NCI-H526 treated with DMSO at 0.1 percent for 48 hours (cell line): ENCODE measurements at places on chromosomes 3 and 15.

- DNase-seq = no peak
These were observed 196.7 kb upstream of the P2RY1 start for GRCh38 chr3:152638214-152638613.

- no peak for DNase-seq
These were observed 4.2 kb upstream of the TRAT1 start for GRCh38 chr3:108818404-108818803.

- no peak for DNase-seq
These were observed 62.5 kb upstream of the MLF1 start for GRCh38 chr3:158508481-158508880.

- no peak for DNase-seq
These were observed 109.6 kb upstream of the FXR1 start for GRCh38 chr3:180802837-180803236.

- DNase-seq = no peak
These were observed 511.4 kb upstream of the ZNF385D start for GRCh38 chr3:22262386-22262785.

GRCh38 chr3:123847209-123847608, 36.9 kb downstream of the MYLK start:
- no peak for DNase-seq

GRCh38 chr3:144341471-144341870, 369.8 kb downstream of the DIPK2A start:
- DNase-seq = no peak

- no peak for DNase-seq
These were observed 591.9 kb upstream of the NECTIN3 start for GRCh38 chr3:110479731-110480130.

GRCh38 chr3:182592747-182593146, 200.6 kb upstream of the ATP11B start:
- DNase-seq = no peak

DNA sequence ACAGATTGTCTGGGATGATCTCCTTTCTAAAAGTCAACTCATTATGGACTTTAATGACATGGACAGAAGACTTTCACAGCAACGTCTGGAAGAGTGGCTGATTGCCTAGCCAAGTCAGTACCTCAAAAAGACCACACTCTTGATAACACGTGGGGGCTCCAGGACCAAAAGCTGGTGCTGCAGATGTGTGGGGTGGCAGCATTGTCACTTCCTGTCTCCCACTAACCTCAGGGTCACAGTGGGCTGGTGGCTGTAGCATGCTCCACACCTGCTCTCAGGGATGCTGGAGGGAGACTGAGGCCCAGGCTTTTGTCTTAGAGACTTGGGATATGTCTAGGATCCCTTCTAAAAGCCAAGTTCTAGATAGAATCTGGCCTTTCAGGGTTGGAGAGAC, 118.1 kb downstream of the APBA2 start:
- no peak for DNase-seq

- DNase-seq = no peak
These were observed 108.8 kb downstream of the MITF start for GRCh38 chr3:69848113-69848512.

- no peak for DNase-seq
These were observed 10.8 kb downstream of the CMTM8 start for GRCh38 chr3:32249184-32249782.

DNA sequence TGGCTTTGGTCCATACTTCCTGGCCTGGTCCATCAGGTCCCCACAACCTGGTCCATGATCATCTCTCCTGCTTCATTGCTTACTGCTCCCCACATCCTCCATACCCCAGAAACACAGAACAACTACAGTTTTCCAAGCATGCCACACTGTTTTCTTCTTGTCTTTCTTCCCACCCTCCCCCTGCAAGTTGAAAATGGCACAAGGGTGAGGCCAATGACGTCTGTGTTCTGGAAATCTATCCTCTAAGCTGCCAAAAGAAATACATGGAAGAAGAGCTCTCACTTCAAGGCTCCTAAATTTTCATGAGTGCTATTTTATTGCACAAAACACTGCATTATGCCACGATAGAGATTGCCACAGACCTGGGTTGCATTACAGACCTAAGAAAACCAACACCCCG, 404.4 kb downstream of the VPS13C start:
- no peak for DNase-seq

GRCh38 chr15:52727815-52728214, 48.6 kb upstream of the ATOSA start:
- peak; percentile 76 for DNase-seq

GRCh38 chr15:100635406-100636071, 33.1 kb downstream of the ASB7 start:
- no peak for DNase-seq

- DNase-seq = no peak
These were observed 19.1 kb upstream of the XIRP1 start for GRCh38 chr3:39211332-39212130.

GRCh38 chr3:121252676-121253075, 293.1 kb downstream of the POLQ start:
- no peak for DNase-seq

GRCh38 chr3:192888190-192888589, 29.5 kb downstream of the MB21D2 start:
- DNase-seq = no peak

- DNase-seq = no peak
These were observed 12.3 kb downstream of the BOC start for GRCh38 chr3:113223475-113224281.

DNA sequence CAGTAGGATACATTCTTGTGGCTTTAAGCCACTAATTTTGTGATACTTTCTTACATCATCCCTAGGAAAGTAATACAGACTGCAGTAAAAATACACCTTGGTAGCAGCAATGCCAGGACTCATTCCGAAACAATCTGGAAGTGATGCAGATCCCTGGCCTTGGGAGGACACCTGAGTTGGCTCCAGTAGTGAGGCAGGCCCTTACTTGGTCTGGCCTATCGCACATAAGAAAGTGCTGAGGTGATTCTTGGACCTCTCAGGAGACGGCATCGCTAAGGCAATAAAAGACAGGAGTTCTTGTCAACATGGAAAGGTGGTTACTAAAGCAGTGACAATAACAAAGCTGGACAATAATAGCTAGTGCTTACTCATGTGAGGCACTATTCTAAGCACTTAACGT, 126.5 kb downstream of the SUCNR1 start:
- DNase-seq = no peak

DNA sequence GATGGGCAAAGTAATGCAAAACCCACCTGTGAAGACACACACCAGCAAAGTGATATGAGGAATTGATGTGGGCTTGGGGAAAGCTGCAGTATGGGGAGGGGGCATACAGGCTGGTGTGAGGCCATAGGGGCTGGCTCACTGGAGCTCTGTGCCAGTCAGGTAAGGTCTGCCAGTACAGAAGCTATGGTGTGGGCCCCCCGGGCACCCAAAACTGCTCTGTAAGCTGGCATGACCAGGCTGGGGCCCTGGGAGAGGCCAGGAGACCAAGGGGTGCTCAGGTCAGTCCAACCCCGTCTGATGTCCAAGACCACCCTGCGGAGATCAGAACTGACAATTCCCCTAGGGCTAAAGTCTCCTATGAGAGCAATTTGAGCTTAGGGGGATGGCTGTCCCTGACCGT, 163.1 kb downstream of the KCNMB2 start:
- no peak for DNase-seq

DNA sequence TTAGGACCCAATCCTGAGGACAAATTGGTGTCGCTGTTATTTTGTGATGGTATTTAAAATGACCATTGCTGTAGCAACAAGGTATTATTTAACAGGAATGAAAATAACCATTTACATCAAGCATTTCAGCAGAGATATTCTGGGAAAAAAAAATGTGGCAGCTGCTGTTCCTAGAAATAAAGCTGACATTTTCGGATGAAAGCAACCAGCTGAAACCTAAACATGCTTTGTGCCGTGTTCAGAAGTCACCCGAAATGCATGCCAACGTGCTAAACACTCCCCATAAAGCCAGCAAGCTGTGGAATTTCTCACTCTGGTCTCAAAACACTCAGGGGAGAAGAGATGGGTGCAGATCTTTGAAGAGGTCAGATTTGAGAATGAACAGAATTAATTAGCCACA, 31.5 kb upstream of the TAFA4 start:
- DNase-seq = no peak

DNA sequence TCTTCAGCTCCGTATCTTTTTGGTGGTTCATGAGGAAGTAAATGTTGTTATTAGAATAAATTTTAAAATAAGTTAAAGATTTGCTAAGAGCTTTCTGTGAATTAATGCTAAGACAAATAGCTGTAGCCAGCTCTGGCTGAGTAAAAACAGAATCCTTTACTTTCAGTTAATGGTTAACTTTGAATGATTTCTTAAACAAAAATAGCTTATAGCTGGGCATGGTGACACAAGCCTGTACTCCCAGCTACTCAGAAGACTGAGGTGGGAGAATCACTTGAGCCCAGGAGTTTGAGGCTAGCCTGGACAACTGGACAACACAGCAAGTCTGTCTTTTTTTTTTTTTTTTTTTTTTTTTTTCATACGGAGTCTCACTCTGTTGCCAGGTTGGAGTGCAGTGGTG, 25.0 kb downstream of the TCAIM start:
- DNase-seq = no peak

DNA sequence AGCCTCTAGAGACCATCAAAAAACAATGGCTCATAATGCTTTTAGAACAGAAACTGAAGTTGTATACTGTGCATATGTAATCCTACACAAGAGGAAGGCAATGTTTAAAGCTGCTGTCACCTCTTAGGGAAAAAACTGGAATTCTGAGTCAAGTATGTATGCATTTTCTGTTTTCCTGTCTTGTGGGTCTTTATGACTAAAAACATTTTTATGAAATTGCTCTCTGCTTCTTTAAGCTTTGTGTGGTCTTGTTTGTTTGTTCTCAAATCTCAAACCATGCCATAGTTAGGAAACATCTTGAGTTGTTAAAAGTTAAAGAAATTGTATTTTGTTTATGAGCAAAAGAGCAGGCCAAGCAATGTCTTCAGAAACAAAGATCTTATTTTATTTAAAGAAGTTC, 80.9 kb upstream of the SOX2 start:
- DNase-seq = no peak

DNA sequence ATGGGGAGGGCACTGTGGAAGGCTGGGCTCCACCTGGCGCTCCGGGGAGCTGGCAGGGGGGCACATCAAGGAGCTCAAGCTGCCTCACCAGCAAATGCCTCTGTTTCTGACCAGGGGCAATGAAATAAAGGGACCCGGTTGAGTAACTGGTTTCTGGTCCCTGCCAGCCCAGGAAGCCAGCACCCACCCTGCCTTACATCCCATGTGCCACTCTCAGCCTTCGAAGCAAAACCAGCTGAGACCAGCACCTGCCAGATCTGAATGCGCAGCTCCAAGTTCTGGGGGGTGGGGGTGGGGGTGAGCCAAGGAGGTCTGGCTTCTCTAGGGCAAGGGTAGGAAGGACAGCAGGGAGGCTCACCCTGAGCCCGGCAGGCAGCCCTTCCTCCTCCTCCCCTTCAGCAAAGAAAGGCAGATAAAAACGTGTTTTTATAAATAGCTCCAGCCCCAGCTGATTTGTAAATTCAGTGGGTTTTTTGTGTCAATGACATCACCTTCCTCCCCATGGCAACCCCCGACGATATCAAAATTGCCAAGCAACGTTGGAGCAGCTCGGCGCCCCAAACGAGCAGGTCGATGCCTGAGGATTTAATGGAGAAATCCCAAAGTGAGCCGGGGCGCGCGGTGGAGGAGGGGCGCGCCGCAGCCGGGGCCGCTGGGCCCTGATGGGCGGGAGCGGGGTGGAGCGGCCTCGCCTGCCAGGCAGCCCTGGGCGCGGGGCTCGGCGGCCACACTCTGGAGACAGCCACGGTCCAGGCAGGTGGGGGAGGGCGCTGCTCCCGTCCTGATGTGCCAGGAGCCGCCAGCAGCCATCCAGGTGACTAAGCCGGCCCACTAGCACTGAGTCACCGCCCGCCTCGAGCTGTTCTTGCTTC, at the start of gene PAK6:
PAK6 (plus strand) TSS at position 532 of the 872 bp plus-strand sequence. CDS start 25,723 bp downstream, outside the sequence.
- DNase-seq = peak; percentile 77

- no peak for DNase-seq
These were observed 30.9 kb downstream of the TFG start for GRCh38 chr3:100740207-100740606.

- DNase-seq = no peak
These were observed 79.5 kb downstream of the DPH6 start for GRCh38 chr15:35466476-35466875.

- no peak for DNase-seq
These were observed 42.9 kb downstream of the SIDT1 start for GRCh38 chr3:113575206-113575605.

GRCh38 chr3:107272471-107272870, 104.8 kb upstream of the CCDC54 start:
- DNase-seq = no peak
